ENCODE measurements at places on chromosomes 3 and 15. TPM values are rescaled to one million over a fixed set of nuclear protein-coding genes. Genes with fewer than 3 reads are reported as not detected.

Gene DNAH12
- total RNA-seq: 4.9 TPM

Gene GPR156
- 0.85 TPM for total RNA-seq

Gene SLC12A8
- total RNA-seq: 9.0 TPM

DNA sequence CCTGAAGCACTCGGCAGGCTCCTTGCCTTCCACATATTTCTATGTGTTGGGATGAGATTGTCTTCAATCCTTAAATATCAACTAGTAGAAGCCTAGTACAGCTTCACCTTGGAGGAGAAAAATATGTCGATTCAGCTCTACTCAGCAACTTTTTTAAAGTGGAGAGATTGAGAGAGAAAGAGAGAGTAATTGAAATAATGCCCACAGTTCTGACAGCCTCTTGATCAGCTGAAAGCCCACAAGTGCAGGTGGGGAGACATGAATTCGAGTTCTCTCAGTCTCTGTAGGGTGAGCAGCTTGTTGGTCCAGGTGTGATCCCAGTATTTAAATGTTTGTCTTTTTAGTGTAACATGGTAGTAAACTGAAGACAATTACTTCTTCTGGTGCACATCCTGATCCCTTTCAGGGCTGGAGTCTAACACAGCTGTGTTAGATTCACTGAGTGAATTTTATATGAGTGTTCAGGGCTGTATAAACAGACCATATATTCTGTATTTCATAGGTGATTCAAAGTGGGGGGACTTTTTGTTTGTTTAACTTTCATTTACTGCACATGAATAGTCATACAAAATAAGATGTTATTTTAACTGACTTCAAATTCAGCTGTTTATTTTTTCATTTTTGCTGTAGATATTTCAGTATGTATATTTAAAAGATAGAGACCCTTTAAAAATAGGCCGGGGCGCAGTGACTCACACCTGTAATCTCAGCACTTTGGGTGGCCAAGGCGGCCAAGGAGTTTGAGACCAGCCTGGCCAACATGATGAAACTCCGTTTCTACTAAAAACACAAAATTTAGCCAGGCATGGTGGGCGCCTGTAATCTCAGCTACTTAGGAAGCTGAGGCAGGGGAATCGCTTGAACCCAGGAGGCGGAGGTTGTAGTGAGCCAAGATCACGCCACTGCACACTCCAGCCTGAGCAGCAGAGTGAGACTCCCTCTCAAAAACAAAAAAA lies 64.0 kb downstream of the ST6GAL1 start:
- no peak for DNase-seq
- no peak overlapping the region for H3K27ac ChIP-seq
- H3K4me1 ChIP-seq: no peaks in the 10 kb centered on the region
- no peaks in the 10 kb centered on the region for H3K27me3 ChIP-seq
- no peak overlapping the region for H3K4me3 ChIP-seq
- H3K36me3 ChIP-seq: no peaks in the 10 kb centered on the region

- H3K27ac ChIP-seq: no peak overlapping the region
- no peak for DNase-seq
- H3K4me1 ChIP-seq: no peaks in the 10 kb centered on the region
- no peak overlapping the region for H3K4me3 ChIP-seq
Observed at GRCh38 chr3:187705164-187705563, 2.8 kb upstream of the RTP2 start.

DNA sequence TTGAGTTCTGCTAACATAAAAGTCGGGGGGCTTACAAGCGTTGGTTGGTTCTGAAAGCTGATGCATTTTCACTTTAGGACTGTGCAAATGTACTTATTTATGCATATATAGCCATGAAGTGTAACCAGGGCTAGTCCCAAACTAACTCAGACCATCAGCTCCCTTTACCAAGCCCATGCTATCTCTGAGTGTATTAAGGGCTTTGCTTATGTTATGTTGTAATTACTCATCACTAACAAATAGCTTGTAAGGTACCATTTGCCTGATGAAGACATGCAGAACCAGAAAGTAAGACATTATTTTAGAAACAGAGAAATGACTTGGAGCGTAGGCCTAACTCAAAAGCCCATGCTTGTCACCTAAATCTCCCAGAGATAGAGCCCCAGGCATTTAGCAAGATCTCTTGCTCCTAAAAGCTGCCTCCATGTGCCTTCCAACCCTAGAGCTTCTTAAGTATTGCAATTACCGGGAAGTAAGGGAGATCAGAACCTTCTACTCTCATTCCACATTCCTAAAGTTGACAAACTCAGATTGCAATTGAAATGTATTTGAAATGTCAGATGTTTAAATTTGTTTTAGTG lies 362.9 kb upstream of the RBMS3 start:
- no peaks in the 10 kb centered on the region for H3K4me1 ChIP-seq
- DNase-seq: no peak
- no peaks in the 10 kb centered on the region for H3K27me3 ChIP-seq
- H3K36me3 ChIP-seq: no peaks in the 10 kb centered on the region
- H3K27ac ChIP-seq: no peak overlapping the region

DNA sequence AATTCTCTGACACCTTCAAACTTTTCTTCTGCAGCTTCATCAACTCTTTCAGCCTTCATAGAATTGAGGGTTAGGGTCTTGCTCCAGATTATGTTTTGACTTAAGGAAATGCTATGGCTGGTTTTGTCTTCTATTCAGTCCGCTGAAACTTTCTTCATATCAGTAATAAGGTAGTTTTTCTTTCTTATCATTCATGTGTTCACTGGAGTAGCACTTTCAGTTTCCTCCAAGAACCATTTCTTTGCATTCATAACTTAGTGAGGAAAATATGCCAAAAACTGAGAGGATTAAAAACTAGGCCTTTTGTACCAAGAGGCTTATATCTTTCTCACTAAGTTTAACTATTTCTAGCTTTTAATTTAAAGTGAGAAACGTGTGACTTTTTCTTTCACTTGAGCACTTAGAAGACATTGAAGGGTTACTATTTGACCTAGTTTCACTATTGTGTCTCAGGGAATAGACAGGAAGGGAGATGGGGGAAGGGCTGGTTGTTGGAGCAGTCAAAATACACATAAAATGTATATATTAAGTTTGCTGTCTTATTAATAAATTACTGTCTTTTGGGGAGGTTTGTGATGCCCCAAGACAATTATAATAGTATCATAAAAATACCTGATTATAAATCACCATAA lies 1110.1 kb downstream of the TBL1XR1 start:
- H3K4me1 ChIP-seq: no peaks in the 10 kb centered on the region
- DNase-seq: no peak
- no peak overlapping the region for H3K4me3 ChIP-seq
- H3K27me3 ChIP-seq: no peaks in the 10 kb centered on the region
- H3K27ac ChIP-seq: no peak overlapping the region

DNA sequence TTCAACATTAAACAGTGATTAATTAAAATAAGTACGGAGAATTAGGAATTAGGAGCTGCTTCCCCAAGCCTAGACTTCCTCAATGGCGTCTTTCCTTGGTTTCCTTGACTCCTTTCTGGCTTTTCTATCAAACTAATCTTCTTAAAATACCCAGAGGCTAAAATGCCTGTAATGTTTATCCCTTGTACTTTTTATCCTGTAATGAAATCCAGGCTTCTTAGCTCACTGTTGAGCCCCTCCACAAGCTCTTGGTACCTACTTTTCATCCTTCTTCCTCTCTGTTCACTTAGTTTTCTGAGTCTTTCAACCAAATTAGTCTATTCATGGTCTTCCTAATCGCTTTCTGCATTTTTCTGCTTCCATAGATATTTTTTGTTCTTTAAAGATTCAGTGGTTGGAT lies 6.9 kb upstream of the UBE2E1 start:
- no peaks in the 10 kb centered on the region for H3K4me1 ChIP-seq
- H3K36me3 ChIP-seq: no peaks in the 10 kb centered on the region
- H3K27me3 ChIP-seq: no peaks in the 10 kb centered on the region
- no peak overlapping the region for H3K27ac ChIP-seq
- no peak overlapping the region for H3K4me3 ChIP-seq

- H3K4me3 ChIP-seq: no peak overlapping the region
- no peak overlapping the region for H3K27ac ChIP-seq
- H3K27me3 ChIP-seq: no peaks in the 10 kb centered on the region
Observed at GRCh38 chr15:65914981-65915925, 46.0 kb downstream of the RAB11A start.

DNA sequence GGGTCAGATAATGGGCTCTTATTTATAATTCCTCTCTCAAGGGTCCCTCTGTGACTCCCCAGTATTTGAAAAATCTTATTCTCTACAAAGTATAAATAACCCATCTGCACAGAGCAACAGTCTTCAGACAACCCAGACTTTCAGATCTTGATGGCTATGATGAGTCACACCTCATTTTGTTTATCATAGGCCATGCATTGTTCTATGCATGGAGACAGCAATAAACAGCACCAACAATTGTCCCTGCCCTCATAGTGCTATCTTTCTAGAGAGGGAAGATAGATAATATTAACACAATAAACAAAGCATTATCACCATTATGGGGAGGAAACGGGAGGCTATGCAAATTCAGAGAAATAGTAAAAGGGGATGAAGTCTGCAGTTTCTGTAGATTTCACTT lies 13.4 kb downstream of the FHIT start:
- H3K27me3 ChIP-seq: no peaks in the 10 kb centered on the region
- no peaks in the 10 kb centered on the region for H3K36me3 ChIP-seq
- H3K4me1 ChIP-seq: no peaks in the 10 kb centered on the region
- no peak for DNase-seq
- no peak overlapping the region for H3K4me3 ChIP-seq

DNA sequence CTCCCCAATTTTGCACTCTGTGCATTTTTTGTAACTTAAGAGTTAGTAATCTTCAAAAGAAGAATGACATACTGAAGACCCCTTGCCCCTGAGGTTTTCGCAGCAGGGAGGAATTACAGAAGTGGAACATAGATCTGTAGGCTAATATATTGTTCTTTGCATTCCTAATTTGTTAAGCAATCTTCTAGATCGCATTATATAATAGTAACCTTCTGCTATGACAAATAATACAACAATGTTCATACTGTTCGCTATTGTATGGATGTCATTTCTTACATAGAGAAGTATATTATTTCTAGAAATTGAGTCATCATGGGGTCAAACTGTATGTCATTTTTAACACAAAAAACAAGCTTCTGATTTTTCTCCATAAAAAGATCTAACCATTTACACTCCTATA lies 95.8 kb upstream of the TGFBR2 start:
- H3K27me3 ChIP-seq: no peaks in the 10 kb centered on the region
- H3K36me3 ChIP-seq: no peaks in the 10 kb centered on the region
- no peak for DNase-seq
- peaks cover 15% of the 10 kb centered on the region for H3K4me1 ChIP-seq
- no peak overlapping the region for H3K27ac ChIP-seq
- H3K4me3 ChIP-seq: no peak overlapping the region

DNA sequence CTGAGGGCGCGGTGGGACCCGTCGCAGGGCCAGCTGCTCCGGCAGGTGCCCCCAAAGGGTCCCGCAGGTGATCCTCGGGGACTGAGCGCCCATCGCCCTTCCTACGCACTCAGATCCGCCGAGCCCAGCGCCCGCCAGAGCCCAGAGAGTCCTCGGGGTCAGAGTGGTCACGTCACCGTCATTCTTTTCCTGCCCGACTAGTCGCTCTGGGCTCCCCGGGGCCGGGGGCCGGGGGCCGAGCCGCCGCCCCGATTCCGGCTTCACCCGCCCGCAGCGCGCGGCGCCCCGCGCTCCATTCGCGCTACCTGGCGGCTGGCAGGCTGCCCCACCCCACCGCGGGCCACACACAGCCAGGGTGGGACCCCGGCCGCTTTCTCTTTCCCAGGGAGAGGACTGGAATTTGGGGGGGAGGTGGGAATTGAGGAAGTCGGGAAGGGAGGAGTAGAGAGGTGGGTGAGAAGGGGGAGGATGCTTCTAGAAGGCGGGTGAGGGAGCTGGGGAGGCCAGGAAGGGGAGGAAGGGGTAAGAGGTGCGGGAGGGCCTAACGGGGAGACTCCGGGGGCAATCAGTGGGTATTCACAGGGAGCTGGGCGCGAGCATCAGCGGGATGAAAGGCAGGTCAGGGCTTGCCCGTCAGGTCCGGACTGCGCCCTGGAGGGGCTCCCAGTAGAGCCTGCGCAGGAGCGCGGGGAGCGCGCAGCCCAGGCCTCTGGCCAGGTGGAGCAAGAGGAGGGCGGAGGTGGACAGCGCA lies 36.1 kb upstream of the EPHB3 start:
- peaks cover 10% of the 10 kb centered on the region for H3K4me1 ChIP-seq
- H3K27me3 ChIP-seq: peaks cover 48% of the 10 kb centered on the region
- peak overlapping the region; percentile 33 for H3K27ac ChIP-seq
- DNase-seq: no peak
- peak overlapping the region; percentile 40 for H3K4me3 ChIP-seq
- no peaks in the 10 kb centered on the region for H3K36me3 ChIP-seq

DNA sequence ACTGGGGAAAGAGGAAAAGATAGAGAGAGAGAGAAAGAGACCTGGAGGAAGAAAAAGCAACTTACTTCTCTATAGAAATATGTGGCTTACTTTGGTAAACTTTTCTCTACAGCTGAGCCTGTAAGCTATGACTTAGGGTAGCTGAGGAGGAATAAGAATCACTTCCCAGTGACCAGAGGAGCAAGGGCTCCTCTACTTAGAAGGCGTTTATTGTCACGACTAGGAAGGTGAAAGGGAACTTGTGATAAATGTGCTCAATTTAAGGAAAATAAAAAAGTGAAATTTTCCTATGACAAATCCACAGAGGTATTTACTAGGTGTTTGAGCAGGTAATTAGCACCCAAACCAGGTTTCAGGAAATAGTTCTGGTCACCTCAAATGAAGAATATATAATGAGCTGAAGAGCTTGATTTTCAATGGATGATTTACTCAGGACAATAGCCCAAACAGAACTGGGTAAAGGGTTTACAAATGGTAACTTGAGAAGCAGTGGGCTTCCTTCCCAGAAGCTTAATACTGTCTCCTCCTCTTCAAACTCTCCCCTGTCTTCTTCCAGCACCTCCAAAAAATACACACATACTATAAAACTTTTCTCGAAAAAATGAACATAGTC lies 46.1 kb downstream of the SOX2 start:
- H3K27ac ChIP-seq: no peak overlapping the region
- H3K36me3 ChIP-seq: no peaks in the 10 kb centered on the region
- H3K4me3 ChIP-seq: no peak overlapping the region
- DNase-seq: no peak

DNA sequence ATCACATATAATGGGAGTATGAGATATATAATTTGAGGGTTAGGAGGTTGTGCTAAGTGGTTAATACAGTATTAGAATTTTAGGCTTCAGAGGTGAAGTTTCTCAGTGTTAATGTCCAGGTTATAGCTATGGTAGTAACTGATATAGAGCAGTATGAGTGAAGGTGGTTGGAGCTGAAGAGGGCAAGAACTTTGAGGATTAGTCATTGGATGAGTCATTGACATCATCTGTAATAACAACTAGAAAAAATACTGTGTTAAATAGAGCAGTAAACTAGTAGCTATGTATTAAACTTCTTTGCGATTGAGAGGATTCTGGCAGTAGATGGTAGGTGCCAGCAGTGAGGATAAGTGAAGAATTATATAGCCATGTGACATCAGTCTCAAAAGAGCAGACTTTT lies 47.5 kb upstream of the EIF3J start:
- H3K27me3 ChIP-seq: no peaks in the 10 kb centered on the region
- H3K36me3 ChIP-seq: no peaks in the 10 kb centered on the region
- H3K4me3 ChIP-seq: no peak overlapping the region
- no peak for DNase-seq
- H3K4me1 ChIP-seq: no peaks in the 10 kb centered on the region
- H3K27ac ChIP-seq: peak overlapping the region; percentile 0

GRCh38 chr3:194257151-194257621 lies 93.9 kb downstream of the CPN2 start:
- H3K4me1 ChIP-seq: no peaks in the 10 kb centered on the region
- no peaks in the 10 kb centered on the region for H3K27me3 ChIP-seq
- no peaks in the 10 kb centered on the region for H3K36me3 ChIP-seq
- no peak overlapping the region for H3K4me3 ChIP-seq

Data from left lung (tissue), 14 donors.